ENCODE measurements at places on chromosomes 5 and 9. TPM values are rescaled to one million over a fixed set of nuclear protein-coding genes. Genes with fewer than 3 reads are reported as not detected.

GPR150 gene
- total RNA-seq, result 0.52 TPM

N4BP3 gene
- total RNA-seq, result 12.9 TPM

FCN2 gene
- total RNA-seq, result not detected

SPEF2 gene
- total RNA-seq, result 6.1 TPM

LIFR gene
- total RNA-seq, result not detected

NMUR2 gene
- not detected for total RNA-seq

PHF24 gene
- total RNA-seq, result 0.30 TPM

MLANA gene
- not detected for total RNA-seq

HSPA9 gene
- total RNA-seq, result 584 TPM

CYSRT1 gene
- 0.49 TPM for total RNA-seq

SLC36A2 gene
- total RNA-seq, result not detected

SLC46A2 gene
- not detected for total RNA-seq

CDC25C gene
- total RNA-seq, result 8.4 TPM

FRMPD1 gene
- total RNA-seq, result not detected

CATSPER3 gene
- 0.46 TPM for total RNA-seq

NSG2 gene
- not detected for total RNA-seq

JADE2 gene
- total RNA-seq, result 80.2 TPM

MPDZ gene
- total RNA-seq, result not detected

ENTREP1 gene
- total RNA-seq, result not detected

Data from activated naive CD8-positive, alpha-beta T cell treated with anti-CD3 and anti-CD28 coated beads for 36 hours (primary cell).